Stimulated activated CD4-positive, alpha-beta T cell treated with anti-CD3 and anti-CD28 coated beads, Interleukin-12 subunit alpha, Interleukin-12 subunit beta, amount 100 ng/mL, for 24 hours (primary cell): ENCODE measurements at places on chromosomes 12 and 14.

DNA sequence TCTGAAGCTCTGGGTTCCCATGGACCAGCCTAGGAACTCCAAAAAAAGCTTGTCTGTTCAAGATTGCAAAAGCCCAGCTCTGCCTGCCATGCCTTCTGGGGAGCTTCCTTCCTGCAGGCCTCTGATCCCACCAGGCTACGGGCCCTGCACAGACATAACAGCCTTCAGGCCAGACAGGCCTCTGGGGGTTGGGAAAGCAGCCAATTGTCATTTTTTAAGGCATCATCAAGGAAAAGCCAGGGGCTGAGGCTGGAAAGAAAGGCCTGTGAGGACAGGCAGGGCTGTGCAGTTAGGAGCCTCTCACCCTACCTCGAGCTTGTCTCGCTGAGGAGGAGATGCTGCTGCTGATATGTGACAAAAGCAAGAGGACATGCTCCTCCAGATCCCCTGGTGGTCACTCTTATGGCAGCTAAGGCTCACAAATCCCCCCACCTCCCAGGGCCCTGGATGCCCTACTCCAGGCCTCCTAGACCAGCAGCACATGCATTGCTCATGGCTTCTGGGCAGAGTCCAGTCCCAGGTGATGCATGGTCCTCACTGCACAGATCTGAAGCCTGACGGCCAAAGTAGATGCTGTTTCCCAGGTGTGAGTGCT, 2.9 kb downstream of the TMEM229B start:
- no peak for DNase-seq

DNA sequence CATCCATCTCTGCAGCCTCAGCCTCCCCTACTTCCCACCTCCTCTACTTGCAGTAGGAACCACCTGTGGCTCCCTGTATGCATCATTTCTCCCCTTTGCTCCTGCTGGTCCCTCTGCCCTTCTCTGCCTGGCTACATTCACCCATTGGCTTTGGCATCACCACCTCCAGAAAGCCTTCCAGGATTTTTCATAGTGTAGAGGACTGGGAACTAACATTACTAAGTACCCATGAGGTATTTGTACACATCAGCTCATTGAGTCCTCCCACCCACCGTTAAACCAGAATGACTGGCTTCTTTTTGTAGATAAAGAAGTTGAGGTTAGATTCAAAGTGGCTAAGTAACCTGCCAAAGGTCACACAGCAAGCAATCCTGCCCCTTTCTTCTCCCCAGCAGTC, 17.1 kb downstream of the SYNE3 start:
- DNase-seq, result no peak

DNA sequence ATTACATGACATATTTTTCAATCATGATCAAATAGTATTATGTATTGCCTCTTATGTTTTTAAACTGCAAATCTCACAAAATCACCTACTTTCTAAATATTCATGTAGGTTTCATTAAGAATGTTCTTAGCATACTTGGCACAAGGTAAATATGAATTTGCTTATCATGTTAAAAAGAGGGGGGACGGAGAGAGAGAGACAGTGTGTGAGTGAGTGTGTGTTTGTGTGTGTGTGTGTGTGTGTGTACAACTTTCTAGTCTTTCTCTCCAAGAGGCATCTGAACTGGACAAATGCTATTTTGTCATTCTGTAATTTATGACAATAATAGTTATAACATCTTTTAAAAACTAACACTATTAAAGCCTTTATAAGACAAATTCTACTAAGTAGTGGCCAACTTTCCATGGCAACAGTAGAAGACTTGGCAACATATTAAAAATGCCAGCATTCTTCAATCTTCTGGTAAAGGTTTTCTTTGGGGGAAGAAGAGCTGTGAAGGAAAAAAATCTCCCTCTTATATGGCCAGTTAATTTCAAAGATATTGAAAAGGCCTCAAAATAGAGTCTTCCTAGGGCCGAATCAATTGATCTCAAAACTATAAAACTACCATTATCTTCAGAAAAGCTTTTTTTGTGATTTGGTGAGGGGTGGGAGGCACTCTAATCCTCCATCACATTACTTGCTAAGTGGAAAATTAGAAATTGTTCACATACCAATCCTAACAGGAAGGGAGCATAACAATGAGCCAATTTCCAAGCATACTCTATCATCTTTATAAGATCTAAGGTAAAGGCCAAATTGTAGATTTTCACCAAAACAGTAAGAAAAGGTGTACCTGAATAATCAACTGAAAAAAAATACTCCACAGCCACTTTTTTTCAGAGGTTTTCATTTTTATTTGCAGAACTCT, 28.2 kb downstream of the CDK17 start:
- DNase-seq, result no peak

DNA sequence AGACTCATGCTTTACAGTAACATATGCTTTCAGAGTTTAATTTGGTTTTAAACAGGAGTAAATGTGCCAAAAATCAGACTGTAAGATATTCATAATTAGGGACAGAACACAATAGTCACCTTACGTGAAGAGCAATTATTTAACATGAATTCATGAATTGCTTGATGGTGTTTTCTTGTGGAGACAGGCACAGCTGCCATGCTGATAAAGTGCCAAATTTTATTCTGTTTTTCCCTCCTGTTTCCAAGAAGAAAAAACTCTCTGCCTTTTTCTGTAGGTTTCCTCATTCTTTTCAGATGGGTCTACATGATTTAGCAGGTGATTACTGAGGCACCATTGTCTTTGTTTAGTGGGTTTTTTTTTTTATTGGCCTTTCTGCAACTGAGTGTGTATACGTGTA, 80.1 kb downstream of the C12orf42 start:
- no peak for DNase-seq

GRCh38 chr14:26137161-26137560, 460.7 kb downstream of the NOVA1 start:
- no peak for DNase-seq

- no peak for DNase-seq
Measured at GRCh38 chr14:93094121-93094918, 21.4 kb downstream of the ITPK1 start.

- no peak for DNase-seq
Measured at GRCh38 chr12:17017402-17017801, 411.4 kb upstream of the LMO3 start.

DNA sequence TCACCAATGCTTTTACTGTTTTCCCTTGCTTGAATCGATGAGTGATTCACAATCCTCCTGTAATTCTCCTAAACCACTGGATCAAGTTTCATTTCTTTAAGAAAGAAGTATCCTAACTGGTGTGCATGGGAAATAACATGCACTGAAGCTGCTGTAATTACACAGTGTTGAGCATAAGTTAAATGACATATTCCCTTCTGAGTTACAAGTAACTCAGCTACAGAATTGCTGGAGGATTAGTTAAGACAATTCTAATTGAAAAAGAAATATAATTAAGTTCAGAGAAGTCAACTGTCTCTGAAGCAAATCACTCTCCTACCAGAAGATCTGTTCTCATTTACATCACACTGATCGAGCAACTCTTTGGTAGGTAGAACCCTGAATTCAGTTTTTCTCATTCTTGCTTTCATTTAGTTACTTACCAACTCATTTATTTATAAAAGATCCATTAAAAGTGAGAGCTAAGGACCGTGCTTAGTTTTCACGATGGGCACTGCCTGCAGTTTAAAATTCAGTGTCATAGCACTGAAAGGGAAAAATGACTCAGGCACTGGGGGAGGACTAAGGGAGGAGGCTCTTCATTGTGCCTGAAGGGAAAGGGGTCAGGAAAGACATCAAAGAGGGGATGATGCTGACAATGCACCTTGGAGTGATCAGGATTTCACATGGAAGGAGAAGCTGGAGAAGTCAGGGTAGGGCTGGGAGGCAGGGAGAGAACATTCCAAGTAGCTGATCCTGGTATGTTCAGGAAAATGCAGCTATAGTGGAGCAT, 327.2 kb downstream of the EMP1 start:
- no peak for DNase-seq

GRCh38 chr12:18165422-18165871, 75.5 kb upstream of the RERGL start:
- no peak for DNase-seq

GRCh38 chr12:121754836-121755235, 38.7 kb downstream of the RHOF start:
- no peak for DNase-seq
